ENCODE measurements at places on chromosomes 2 and 18.

DNA sequence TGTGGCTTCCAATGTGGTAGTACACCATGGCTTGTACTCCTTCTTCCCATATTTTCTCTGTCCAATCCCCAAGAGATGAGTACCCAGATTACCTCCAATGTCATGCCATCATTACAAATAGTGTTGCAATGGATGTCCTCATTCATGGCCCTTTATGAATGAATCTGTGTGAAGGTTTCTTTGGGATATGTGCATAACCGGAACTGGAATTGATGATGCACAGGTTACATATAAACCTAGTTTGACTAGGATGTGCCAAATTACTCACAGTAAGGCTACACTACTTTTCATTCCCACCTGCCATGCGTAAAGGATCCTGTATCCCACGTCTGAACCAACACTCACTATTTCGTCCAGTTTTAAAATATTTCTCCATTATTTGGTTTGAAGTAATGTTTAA is 173.9 kb upstream of the CXCR4 start:
- DNase-seq = no peak

DNA sequence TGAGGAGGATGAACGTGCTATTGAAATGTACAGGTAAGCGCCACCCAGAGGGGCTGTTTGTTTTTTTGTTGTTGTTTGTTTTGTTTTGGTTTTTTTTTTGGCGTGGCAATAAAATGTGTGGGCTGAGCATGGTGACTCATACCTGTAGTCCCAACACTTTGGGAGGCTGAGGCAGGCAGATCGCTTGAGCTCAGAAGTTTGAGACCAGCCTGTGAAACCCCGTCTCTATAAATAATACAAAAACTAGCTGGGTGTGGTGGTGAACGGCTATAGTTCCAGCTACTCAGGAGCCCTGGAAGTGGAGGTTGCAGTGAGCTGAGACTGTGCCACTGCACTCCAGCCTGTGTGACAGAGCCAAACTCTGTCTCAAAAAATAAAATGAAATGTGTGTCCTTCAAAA is 6.2 kb downstream of the PDCL3 start:
- no peak for DNase-seq

DNA sequence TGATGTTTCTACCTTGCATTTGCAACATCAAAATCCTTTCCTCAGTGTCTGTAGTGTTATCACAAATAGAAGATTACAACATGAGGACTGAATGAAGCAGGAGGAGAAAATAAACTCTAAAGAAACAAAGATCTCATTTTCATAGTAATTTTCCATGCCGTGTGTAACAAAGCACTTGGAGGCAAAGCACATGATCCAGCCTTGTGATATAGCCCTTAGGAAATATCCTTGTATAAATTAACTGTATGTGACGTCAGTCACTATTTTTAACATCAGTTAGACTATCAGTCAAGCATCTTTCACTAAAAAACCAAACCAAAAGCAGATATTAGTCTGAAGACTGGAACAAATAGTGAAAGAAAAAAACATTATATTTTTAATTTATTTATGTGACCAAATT is 492.1 kb upstream of the CNTNAP5 start:
- DNase-seq = no peak

- DNase-seq = no peak
These were observed 93.6 kb downstream of the ZEB2 start for GRCh38 chr2:144426355-144426754.

DNA sequence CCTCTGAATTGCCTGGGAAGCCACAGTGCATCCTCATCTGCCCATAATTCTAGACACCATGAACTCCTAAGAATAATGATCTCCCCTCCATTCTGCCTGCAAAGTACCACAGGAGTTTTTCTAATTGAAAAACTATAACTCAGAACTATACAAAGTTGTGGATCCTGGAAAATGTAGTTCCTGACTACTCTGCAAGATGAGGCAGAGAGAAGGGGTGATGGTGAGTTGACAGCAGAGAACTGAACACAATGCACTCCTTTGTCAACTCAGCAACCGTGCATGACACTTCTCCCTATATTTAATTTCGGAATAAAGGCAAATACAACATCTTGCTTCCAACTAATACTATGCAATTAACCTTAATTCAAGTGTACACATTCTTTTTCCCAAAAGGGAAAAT is 471.1 kb upstream of the FAM98A start:
- no peak for DNase-seq

All from CD4-positive, alpha-beta T cell treated with Interleukin-6 for 4 hours (primary cell).